ENCODE measurements at places on chromosomes 4 and X. TPM values are rescaled to one million over a fixed set of nuclear protein-coding genes. Genes with fewer than 3 reads are reported as not detected.

- peak; percentile 51 for DNase-seq
Measured at GRCh38 chr4:111228396-111228795, 605.5 kb upstream of the PITX2 start.

GRCh38 chrX:17633546-17633945 is 103.7 kb upstream of the SCML1 start:
- no peak for DNase-seq

GRCh38 chr4:130486841-130487240 is 1390.9 kb downstream of the C4orf33 start:
- DNase-seq, result no peak

DNA sequence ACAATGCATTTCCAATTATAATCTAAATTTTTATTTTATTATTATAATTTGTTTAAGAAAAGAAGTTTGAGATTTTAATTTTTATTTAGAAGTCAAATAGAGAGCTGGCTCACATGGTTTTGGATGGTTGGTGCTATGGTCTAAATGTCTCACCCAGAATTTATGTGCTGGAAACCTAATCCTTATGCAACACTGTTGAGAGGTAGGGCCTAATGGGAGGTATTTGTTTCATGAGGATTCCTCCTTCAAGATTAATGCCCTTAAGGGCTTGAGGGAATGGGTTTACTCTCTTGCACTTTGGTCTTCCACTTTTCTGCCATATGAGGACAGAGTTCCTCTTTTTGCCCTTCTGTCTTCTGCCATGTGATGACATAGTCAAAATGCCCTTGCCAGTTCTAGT is 960.5 kb upstream of the IGFBP7 start:
- no peak for DNase-seq

DNA sequence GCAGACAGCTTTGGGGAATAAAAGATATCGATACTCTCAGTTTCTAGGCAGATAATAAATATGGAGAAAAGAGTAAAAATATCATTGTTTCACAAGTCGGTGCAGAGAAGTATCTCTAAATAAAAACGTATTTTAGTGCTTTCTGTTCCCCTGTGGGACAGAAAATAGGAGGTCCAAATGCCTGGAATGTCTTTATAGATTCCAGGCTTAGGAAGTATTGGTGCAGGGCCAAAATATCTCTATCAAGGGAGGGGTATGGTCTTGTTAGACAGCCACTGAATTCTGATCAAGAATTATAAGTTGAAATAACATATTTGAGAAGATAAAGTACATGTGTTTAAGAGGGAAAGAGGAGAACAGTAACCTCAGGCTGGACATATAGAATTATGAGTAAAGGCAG is 596.4 kb downstream of the PCDH18 start:
- no peak for DNase-seq

Gene BTC
- total RNA-seq, result not detected

DNA sequence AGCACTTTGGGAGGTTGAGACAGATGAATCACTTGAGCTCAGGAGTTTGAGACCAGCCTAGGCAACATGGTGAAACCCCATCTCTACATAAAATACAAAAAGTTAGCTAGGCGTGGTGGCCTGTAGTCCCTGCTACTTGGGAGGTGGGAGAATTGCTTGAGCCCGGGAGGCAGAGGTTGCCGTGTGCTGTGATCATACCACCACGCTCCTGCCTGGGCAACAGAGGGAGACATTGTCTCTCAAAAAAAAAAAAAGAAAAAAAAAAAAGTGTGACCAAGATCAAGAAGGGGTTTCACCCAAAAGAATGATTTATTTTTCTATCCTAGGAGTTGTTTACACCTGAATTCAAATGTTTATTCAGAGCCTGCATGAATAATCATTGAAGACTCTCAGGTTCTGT is 572.4 kb upstream of the GALNT7 start:
- no peak for DNase-seq

Gene DCAF4L1
- not detected for total RNA-seq

Gene ADAM29
- total RNA-seq, result not detected

DNA sequence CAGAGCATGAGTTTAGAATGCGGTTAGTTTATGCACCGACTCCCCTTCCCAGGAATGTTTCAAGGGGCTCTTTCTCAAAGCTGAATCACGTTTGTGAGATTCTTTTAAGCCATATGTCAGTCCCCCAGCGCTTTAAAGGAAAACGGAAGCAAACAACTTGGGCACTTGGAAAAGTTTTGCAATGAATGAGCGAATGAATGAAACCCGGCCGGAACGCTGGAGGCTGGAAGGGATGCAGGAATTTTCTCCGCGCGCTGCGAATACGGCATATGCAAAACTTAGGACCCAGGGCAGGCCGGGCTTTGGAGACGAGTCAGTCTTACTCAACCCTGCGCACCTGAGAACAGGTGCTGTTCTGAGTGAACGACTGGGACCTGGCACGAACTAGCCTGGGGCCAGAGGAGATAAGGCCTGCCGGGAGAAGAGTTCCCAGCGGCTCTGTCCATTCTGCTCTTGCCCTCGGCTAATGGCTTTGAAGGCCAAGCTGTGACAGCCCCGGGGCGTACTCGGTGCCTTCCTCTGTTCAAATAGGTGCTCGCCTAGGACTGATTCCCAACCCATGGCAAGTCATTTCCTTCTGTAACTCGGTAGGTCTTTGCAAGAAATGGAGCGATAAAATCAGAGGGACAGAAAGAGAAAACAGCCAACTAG is 743 bp upstream of the NRK start:
- DNase-seq, result no peak

Gene UGT2A2
- not detected for total RNA-seq

Gene ATOH1
- total RNA-seq, result not detected
